ENCODE measurements at places on chromosomes 3 and 15.

DNA sequence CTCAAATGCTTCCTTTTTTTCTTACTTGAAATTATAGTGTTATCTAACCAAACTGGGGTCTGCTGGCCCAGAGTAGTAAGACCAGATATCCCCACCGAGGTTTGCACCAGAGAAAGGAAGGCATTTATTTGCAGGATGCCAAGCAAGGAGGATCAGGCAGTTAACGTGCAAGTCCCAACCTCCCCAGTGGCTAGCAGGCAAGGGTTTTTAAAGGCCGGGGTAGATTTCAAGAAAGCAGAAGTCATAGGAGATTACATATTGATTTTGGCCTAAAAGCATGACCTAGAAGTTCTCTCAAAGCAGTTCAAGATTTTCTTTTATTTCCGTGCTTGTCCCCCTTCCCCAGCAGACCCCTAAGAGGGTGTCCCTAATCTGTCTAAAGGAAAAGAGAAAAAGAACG is 32.8 kb upstream of the STRIT1 start:
- DNase-seq: no peak

DNA sequence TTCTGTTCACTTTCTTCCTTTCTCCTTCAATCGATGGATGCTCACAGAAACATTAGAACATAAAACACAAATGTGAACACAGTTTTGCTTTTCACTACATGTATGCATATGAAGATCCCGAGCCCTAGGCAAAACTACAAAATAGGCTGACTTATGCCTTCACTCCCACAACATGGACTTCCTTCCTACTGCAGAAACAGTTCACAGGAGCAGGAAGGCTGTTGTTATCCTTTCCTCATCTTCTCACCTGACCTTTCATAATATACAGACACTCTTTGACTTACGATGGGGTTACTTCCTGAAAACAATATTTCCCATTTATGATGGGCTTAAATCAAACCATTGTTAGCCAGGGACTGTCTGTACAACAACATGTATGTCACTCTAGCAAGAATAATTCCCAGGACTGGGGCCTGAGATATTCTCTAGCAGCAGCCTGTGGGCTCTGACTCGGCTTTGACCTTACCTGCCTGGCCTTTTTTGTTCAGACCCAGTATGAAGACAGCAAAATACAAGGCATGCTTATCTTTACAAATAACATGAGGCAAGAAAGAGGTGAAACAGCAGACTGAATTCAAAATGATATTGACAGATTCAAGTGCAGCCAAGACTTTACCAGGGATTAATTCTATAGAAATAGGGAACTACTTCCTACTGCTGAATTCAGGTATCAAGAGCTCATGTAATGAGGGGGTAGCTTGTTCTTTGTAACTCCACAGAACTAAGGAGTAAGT is 51.8 kb upstream of the PLXND1 start:
- DNase-seq: no peak

DNA sequence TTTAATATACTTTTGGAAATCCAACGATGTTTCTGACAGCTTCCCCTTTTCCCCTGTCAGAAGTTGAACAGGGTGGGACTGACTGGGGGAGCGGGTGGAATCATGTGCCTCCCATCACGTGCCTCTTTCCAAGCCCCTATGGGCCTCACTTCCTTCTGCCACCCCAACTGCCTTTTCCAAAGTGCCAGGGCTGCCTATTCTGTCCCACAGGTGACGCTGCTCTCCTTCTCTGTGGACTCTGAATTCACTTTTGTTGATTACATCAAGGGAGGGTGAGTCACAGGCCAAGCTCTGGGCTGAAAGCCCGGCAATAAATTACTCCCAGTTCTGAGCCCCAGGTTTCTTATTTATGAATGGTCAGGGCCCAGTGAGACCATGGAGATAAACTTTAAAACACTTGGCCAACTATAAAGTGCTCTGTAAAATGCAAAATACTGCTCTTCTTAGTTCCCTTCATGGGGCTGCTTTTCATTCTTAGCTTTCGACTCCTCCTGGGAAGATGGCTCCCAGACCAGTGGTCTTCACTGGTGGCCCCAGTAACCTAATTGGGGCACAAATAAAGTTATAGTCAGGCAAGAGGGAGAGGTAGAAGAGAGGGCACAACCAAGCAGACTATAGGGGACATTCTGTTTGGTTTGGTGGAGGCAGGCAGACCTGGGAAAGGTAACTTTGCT is 12.3 kb downstream of the CPNE9 start:
- peak; percentile 39 for DNase-seq

DNA sequence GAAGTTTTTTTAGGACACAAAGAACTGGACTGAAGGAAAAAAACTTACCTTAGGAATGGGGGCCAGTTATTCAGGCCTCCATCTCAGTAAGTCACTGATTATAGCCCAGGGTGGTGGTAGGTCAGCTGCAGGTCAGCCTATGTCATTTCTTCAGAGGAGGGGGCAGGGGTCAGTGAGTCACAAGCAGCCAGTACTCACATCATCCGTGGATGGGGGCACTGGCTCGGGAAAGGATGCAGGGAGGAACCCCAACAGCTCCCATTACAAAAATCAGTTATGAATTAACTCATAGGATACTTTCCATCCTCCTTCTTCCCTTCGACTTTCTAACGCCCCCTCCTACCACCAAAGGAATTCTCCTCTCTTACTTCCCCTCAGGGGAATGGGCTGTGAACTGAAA is 578.3 kb downstream of the PDCD6IP start:
- no peak for DNase-seq

DNA sequence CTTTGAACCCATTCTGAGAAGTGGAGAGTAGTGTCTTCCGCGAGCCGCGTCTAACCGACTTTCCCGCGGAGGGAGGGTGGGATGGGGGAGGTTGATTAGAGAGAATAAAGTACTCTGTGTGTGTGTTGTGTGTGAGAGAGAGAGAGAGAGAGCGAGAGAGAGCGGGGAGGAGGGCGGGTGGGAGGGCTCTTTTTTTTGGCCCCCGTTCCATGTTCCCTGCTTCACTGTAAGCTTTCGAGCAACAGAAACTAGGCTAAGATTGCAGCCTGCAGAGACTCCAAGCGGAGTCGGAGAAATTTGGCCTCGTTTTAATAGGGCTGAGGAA is 1.6 kb upstream of the MEIS2 start:
- DNase-seq: no peak

- no peak for DNase-seq
Observed at GRCh38 chr3:31728403-31728802, 195.7 kb downstream of the STT3B start.

DNA sequence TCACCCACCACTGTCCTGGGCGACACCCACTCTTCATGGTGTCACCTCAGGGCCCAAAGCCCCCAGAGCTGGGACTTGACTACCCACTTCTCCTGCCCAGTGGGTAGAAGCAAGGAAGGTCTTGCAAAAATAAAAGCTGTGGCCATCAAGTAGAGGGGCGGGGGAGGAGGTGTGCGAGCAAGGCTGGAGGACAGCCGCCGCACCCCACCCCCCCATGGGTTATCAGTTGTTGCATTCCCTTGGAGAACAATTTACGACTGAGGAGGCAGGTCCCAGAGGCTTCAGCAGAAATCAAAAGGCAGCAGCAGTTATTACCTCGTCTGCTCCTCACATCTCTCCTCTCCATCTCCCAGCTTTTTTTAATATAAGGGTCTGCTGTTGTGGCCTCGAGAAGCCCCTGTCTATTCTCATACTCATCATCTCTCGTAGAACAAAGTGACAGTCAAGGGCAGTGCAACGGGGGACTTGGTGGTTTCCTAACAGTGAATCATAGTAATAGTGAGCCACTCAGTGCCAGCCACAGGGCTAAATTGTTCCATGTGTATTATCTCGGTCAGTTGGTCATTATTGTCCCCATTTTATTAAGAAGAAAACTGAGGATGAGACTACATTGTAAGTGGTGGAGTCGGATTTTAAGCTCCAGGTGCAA is 116.4 kb downstream of the PDCD6IP start:
- no peak for DNase-seq

GRCh38 chr15:31842532-31843195 is 187.7 kb upstream of the CHRNA7 start:
- no peak for DNase-seq

- DNase-seq: no peak
Observed at GRCh38 chr15:59191855-59192237, 14.8 kb upstream of the LDHAL6B start.

DNA sequence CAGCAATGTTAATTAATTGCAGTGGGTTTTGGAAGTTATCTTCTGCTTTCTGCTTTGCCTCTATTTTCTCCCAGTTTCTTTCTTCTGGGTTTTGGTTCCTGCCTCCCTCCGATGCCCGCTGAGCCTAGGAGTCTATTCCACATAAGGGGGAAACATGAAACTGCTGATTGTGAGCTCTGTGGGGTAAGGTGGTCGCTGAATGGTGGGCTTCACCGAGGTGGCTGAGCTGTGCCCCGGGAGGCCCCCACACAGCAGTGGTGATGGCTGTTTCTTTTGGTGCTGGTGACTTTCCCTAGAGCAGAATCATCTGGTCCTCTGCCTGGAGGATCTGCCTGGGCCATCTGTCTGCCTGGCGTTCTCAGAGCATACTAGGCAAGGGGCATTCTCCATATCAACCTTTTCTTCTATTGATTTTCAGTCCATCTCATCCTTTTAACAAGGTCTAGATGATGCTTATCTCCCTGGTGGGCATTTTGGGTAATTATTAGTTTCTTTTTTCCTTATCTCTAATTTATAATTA is 68.8 kb upstream of the ATP2B2 start:
- DNase-seq: no peak

DNA sequence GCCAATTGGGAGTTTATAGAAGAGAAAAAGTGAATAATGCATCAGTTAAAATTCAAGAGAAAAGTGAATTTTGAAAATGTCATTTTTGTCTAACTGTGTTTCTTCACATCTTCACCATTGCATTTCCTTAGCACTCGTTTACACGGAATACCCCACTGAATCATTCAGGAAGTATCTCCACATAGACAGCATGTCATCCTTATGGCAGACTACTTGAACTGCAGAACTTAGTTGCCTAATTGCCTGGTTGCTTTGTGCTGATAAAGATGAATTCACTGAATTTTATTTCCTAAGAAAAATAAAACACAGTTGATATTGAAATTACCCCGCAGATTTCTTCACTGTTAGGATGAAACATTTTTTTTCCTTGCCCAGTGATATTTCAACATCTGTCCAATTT is 627.1 kb downstream of the ROBO1 start:
- no peak for DNase-seq

- no peak for DNase-seq
Observed at GRCh38 chr15:87672309-87673288, 583.9 kb downstream of the NTRK3 start.

- no peak for DNase-seq
Observed at GRCh38 chr3:55570271-55570711, 83.2 kb upstream of the WNT5A start.

DNA sequence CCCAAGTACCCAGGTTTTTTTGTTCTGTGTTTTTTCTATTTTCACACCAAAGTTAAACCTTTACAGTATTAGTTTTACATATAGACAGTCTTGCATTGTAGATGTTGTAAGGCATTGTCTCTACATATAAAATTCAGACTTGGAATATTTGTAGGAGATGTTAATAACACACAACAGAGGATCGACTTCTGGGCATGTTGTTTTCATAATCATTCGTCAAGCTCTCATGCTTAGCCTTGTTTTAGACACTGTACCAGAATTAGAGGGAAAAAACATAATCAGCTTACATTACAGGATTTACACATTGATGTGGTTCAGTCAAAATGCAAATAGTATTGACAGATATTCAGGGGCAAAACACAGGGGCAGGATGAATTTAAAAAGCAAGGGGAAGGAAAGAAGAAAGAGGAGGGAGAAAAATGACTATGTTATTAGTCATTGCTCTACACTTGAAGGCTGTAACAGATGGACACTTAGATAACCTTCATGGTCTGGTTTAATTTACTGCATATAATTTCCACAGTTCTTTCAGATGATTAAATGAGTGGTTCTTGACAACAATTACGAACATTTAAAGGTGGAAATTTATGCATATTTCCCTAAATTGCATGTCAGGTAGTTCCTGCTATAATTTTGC is 7.5 kb downstream of the CMSS1 start:
- DNase-seq: no peak

Measured in activated naive CD4-positive, alpha-beta T cell treated with Interleukin-2 at 50 U/mL for 16 hours (primary cell).